CD4-positive, alpha-beta T cell treated with Interleukin-15 for 4 hours (primary cell): ENCODE measurements at places on chromosomes 5 and 9.

GRCh38 chr9:87722393-87723088 is 3.4 kb upstream of the CTSL start:
- no peak for DNase-seq

DNA sequence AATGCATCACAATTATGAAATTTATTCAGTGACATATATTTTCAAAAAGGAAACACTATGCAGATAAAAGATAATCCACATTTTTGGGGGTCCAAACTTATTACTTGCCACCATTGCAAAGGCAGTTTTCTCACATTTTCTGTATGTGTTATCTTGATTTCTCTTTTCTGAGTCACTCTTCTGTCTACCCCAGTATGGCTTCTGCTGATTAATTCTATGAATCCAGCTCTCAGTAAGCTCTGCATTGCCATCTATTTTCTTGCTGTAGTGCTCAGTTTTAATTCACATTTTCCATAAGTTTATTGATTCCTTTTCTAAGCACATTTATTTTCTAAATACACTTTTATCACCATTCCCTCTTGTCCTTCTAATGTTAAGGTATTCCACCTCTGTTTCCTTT is 1.7 kb downstream of the IFNA10 start:
- no peak for DNase-seq

- DNase-seq = no peak
Observed at GRCh38 chr5:6081727-6082210, 296.6 kb downstream of the MED10 start.

DNA sequence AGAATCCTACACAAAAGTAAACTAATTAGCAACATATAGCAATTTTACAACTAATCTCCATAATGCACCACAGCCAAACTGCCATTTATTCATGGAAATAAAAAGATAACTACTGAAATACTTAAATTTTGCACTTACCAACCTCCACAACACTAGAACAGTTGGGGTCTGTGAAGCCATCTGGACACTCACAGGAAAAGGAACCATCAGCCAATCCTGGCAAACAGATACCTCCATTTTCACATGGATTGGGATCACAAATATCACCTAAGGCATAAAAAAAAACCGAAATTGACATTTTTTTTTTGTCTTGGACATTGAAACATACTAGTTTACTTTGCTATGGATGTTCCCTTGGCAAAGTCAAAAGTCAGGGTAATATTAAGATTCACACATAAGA is 130.7 kb downstream of the EDIL3 start:
- no peak for DNase-seq

DNA sequence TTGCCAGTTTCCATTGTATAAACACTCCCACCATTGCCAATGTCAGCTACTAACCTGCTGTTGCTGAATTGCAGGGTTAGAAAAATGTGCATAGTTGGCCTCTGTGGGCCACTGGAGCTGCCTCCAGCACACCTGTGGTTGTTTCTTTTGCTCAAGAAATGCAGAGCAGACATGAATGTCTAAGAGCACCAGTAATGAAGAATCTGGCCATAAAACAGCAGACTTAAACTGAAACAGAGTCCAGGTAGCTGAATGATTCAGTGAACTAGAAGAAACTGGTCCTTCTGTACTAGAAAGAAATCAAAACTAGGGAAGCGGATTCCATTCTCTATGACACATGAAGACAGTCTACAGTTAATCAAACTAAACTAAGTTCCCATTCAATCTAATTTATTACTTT is 48.2 kb downstream of the NUDT12 start:
- DNase-seq = no peak

- no peak for DNase-seq
Observed at GRCh38 chr9:137110147-137110910, 4.2 kb downstream of the DPP7 start.

GRCh38 chr5:103523319-103523718 is 39.3 kb downstream of the NUDT12 start:
- DNase-seq = no peak

GRCh38 chr5:33848554-33848953 is 43.2 kb downstream of the ADAMTS12 start:
- no peak for DNase-seq

- DNase-seq = no peak
Observed at GRCh38 chr9:16277471-16277960, 593.0 kb downstream of the BNC2 start.

DNA sequence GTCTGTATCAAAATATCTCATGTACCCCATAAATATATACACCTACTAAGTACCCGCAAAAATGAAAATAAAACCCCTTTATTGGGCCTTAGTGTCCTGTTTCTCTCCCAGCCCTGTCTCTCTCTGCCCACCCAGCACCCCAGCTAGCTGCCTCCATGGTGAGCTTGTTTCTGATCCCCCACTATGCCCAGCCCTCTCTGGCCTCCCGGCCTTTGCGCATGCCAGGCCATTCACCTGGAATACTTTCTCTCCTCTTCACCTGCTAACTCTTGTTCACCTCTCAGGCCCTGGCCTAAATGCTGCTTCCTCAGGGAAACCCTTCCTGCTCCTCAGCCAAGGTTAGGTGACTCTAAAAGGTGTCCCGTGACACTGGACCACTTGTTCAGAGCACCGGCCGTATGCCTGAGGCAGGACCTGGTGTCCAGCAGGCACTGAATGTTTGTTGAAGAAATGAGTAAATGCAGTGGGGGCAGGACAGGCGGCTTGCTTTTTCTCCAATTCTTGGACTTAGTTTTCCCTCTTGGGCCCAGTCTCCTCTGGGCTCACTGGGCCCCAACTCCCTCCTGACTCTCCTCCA is 58.5 kb downstream of the PSD2 start:
- no peak for DNase-seq

DNA sequence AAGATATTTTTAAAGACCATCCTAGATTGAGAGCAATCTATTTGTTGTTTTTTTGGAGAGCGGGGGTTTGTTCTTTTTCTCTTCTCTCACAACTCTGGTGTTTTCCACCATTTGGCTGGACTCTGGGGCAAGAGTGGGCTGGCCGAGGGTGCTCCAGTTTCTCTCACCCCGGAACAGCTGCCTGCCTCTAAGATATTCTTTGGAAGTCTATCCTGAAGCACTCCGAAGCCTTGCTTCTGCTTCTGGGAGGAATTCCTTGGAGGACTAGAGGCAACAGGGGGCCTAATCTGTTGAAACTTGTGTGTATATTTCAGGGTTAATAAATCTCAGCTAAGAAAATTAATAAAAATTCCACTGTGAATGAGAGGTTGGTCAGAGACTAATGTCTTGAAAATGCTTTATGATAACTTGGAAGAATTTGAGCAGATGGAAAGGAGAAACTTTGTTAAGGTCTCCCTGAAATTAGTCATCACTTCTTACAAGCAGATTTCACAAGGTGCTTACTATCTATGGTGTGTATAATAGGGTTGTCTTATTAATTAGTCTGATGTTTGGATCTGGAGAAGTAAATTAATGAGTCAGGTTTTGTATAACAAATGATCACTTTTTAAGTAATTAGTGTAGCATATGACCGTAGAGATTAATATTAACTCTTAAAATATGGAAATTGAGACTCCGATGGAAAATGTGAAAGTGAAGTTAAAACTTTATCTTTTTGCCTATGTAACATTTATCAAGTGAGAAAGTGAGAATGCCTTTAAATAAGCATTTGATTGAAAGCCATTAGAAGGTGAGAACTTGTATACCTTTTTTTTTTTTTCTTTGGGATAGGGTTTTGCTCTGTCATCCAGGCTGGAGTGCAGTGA is 4.0 kb downstream of the MAN2A1 start:
- no peak for DNase-seq

GRCh38 chr5:138963763-138964371 is 88.7 kb upstream of the LRRTM2 start:
- no peak for DNase-seq

- no peak for DNase-seq
Observed at GRCh38 chr9:137851516-137852267, 25.9 kb upstream of the CACNA1B start.

DNA sequence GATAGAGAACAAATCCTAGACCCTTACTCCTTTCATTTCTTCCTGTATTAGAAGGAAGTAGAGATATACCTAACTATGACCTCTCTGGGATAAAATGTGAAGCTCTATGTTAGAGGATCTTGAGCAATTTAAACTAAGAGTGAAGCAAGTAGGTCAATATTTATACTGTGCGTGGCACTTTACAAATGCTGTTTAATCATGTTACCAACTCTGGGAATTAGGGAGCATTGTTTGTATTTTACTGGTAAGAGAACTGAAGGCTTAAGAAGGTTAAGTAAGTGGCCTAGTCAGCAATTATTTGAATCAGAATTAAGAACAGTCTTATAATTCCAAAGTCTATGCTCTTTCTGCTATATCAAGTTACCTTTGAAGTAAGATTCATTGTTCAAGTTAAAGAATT is 12.0 kb downstream of the TNC start:
- DNase-seq = no peak

- no peak for DNase-seq
Observed at GRCh38 chr9:13131416-13131815, 148.1 kb downstream of the MPDZ start.

DNA sequence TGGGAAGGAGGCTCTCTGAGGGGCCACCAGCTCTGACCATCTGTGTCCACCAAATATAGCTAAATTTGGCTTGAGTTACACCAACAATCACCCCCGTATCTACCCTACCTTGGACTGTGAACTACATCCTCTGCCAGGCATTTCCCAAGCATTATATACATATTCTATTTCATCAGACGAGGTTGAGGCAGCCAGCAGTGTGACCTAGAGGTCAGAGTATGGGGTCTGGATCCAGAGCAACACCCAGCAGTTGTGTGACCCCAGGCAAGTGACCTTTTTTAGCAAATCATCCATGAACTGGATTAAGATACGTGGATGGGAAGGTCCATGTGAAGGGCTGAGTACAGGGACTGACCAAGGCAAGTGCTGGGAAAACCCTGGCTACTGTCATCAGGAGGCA is 180.6 kb downstream of the HSPA4 start:
- DNase-seq = no peak

DNA sequence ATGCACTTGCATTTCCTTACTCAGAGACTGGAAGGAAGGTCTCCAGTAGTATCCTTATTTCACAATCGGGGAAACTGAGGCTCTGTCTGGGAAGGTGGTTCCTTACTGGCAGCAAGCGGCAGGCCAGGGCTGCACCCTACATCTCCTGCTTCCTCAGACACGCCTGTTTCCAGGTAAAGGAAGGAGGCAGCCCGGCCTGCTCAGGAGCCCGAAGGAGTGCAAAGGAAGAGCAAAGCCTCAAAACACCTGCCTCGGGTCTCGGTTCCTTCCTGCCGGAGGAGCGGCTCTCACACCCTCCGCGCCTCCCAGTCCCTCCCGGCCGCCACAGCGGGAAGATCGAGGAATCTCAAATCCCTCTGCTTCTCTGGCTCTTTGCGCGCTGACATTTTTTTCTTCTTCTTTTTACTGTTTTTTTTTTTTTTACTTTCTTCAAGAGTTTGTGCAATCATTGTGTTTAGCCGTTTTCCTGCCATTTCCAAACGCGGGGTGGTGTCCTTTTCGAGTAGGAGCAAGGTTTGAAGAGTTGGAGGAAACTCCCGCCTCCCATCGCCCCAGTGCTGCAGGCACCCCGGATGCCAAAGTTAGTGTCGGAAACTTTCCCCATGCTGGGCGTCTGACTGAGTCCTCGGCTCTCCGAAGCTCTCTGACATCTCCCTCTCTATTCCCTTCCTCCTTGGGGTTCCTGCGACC is 1.0 kb downstream of the GGTA1 start:
- DNase-seq = no peak

- DNase-seq = no peak
Observed at GRCh38 chr5:158482125-158482524, 617.6 kb downstream of the EBF1 start.

DNA sequence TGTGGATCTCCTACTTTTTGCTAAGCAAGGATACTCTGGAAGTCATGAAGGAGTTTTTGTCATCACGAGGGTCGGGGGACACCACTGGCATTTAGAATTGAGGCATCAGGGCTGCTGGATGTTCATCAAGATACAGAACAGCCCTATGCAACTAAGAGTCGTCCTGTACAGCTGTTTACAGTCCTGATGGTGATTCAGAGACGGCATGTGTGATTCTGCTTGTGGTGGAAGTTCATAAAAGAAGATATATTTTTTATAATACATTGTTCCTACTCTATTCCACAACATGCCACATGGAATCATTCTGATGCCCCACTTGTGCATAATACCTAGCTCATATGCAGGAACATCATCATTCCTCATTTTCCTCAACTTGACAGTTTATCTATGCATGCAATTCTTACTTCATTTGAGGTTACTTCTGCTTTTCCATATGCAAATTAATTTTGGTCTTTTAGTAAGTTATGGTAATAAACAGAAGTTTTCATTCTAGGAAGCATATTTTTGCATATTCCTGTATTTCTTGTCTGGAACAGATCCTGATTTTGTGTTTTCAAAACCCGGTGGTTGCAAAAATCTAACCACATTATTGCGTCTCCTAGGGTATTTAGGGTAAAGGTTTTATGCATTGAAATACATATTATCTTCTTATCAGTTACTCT is 155.2 kb downstream of the ARHGEF28 start:
- DNase-seq = no peak

GRCh38 chr9:81635521-81636254 is 53.7 kb downstream of the TLE1 start:
- no peak for DNase-seq

GRCh38 chr5:15354021-15354420 is 146.0 kb upstream of the FBXL7 start:
- DNase-seq = no peak

GRCh38 chr5:9105851-9106250 is 440.0 kb downstream of the SEMA5A start:
- DNase-seq = no peak

GRCh38 chr9:95504053-95504963 is 12.5 kb downstream of the PTCH1 start:
- no peak for DNase-seq

- DNase-seq = no peak
Observed at GRCh38 chr5:128649192-128649591, 111.1 kb upstream of the FBN2 start.

DNA sequence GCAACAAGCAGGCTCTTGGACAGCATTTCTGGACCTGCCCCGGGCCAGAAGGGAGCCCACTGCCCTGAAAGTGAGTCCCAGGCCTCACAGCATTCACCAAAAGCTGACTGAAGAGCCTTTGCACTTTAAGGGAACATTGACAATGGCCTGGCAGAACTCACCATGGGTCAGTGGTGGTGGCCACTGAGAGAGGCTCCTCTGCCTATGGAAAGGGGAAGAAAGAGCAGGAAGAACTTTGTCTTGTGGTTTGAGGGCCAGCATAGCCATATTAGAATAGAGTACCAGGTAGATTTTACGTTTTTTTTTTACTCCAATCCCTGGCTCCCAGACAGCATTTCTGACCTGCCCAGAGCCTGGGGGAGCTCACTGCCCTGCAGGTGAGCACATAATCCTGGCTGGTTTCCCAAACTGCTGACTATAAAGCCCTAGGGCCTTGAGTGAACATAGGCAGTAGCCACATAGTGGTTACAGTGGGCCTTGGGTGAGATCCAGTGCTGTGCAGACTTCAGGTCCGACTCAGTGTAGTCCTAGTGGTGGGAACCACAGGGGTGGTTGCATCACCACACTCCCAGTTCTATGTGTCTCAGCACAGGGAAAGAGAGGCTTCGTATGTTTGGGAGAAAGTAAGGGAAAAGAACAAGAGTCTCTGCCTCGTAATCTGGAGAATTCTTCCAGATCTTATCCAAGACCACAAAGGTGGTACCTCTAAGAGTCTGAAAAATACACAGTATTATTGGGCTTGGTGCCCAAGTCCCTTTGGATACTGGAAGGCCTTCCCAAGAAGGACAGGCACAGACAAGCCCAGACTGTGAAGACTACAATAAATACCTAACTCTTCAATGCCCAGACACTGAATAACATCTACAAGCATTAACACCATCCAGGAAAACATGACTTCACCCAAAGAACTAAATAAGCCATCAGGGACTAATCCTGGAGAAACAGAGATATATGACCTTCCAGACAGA is 89.5 kb downstream of the TSSK1B start:
- no peak for DNase-seq
